ENCODE measurements at places on chromosomes 16 and 17.

GRCh38 chr17:33438139-33438538 lies 145.0 kb upstream of the ASIC2 start:
- no peak for DNase-seq

DNA sequence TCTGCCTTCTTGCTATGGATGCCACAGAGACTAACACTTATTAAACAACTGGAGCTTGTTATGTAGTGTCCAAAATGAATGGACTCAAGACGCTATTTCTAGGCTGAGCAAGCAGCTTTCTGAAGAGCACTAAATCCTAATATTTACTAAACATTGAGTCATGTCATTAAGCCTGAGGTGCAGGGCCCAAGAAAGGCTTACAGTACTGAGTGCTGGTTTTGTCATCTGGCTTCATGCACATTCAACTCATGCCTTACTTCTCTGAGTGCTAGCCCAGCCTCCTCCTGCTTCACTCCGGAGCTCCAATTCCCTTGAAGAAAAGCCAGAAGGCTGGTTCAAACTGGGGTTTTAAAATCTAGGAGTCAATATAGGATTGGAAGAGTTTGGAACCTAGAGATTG lies 363.3 kb upstream of the CDH5 start:
- DNase-seq: no peak

- no peak for DNase-seq
Observed at GRCh38 chr17:83098241-83099085, 19.1 kb downstream of the METRNL start.

DNA sequence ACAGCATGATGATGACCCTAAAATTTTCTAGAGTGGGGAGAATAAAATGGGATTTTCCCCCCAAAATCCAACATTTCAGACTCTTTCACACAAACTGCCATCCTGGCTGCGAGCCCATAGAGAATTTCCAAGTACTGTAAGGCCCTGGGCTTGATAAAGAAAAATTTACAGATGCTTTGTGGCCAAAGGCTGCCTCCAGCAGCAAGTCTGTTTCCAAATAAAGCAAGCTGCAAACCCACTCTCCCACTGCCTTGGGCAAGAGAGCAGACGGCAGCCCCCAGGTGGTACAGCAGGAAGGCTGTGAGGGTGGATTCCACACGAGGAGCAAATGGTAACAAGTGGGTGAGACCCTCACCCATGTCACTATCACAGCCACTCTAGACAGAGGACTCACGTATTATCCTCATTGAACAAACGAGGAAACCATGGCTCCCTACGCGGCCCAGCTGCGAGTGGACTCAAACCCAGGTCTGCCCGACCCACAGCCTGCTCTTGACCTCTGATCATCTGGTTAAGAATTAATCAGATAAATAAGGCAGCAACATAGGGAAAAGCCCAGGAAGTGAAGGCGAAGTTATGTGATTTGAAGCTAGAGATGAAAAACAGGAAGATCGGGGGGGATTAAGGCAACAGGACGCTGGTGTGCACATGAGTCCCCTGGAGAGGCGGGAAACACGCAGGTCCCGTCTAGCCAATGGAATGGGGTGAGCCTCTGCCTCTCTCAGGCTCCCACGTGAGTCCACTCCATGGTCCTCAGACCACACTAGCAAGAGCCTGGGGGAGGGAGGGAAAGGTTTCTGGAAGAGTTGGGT lies 37.4 kb downstream of the AXIN2 start:
- DNase-seq: no peak

- DNase-seq: no peak
Observed at GRCh38 chr16:79272141-79272577, 328.4 kb downstream of the MAF start.

GRCh38 chr17:73950593-73950914 lies 252.9 kb upstream of the RPL38 start:
- no peak for DNase-seq

DNA sequence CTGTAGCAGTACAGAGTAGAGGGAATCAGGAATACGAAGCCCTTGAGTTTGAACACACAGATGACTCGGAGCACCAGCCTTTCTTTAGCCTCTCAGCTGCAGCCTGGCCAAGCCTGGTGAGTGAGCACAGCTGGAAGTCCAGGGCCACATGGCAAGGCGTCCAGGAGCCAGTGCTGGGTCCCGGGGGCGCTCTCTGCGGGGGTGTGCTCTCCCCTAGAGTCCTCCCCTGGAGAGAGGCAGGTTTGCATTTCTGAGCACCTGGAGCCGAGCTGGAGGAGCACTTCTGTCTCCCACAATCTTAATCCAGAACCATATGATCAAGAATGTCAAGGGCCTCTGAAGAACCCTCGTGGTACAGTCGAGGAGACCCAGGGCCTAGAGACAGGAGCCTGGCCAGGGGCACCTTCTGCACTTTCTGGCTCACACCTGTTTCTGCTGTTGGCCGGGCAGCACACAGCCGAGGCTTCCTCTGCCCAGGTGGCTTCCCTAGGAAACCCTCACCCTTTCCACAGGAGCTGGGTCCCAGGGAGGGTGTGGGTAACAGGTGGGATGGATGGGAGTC lies 78.3 kb downstream of the PLD6 start:
- no peak for DNase-seq

GRCh38 chr16:74210245-74210644 lies 86.4 kb upstream of the PSMD7 start:
- DNase-seq: no peak

DNA sequence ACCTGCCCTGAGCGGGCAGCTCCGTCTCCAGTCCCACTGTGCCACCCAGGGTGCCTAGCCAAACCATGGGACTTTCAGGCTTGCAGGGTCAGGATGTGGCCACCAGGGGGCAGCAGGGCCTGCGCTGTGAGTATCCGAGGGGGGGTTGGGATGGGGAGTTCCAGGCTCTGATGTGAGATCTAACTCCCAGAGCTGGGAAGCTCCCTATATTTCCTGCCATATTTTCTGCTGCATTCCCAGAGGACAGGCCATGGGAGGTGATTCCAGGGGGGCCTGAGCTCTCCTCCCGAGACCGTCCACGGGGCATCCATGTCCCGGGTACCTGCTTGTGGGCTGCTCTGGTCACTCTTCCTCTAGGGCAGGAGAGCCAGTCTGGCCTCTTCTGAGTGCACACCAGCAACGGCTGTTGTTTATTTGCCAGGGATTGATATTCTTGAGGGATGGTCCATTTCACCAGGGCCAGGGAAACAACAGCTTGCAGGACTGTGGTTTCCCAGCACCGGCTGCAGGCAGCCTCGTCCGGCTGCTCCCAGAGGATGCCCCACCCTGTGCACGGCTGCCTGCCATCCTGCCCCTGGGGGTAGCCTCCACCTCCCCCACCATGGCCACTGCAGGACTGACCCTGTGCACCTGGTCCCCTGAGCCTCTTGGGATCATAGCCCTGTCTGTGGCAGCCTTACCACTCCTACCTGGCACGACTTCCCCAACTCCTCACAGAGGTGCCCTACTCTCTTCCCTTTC lies 1.2 kb downstream of the GPR142 start:
- DNase-seq: peak; percentile 49

DNA sequence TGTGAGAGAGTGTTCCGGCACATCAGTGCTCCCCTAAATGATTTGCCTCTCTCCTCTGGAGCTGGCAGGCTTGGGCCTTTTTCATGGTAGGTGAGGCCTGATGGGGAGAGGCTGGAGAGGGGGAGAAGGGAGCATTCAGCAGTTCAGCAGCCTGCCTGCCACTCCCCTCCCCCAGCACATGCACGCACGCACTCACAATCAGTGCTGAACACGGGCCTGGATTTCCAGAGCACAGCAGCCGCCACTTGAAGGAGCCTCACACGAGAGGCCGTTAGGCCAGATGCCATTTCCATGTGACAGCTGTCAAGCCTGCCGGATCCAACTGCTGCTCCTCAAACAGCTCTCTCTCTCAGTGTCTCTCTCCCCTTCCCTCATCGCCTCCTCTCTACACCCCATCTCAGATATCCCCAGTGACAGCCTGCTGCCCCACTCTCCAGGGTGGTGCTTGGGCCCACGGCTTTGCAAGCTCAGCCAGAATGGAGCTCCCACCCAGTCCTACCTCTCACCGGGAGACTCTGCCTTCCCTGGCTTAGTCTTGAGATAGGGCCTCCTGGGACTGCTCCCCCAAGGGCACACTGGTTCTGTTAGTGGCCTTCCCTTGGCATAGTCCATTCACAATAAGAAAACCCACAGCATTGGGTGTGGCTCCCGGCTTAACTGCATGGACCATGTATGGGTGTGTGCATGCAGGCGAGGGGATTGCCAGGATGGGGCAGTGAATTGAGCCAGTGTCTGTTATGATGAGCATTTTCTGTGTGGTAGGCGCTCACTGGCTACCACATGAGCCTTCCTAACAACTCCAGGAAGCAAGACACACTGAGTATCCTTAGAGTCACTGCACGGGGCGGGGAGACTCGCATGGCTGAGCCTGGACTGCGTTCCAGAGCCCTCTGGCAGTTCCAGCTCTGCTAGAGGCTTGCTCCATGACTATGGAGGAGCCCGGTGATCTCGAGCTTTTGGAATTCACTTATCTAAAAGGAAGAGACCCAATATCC lies 226.2 kb downstream of the CCDC182 start:
- no peak for DNase-seq

GRCh38 chr17:78426293-78426879 lies 47.9 kb downstream of the PGS1 start:
- DNase-seq: no peak

- no peak for DNase-seq
Observed at GRCh38 chr16:25035494-25036405, 20.6 kb upstream of the ARHGAP17 start.

DNA sequence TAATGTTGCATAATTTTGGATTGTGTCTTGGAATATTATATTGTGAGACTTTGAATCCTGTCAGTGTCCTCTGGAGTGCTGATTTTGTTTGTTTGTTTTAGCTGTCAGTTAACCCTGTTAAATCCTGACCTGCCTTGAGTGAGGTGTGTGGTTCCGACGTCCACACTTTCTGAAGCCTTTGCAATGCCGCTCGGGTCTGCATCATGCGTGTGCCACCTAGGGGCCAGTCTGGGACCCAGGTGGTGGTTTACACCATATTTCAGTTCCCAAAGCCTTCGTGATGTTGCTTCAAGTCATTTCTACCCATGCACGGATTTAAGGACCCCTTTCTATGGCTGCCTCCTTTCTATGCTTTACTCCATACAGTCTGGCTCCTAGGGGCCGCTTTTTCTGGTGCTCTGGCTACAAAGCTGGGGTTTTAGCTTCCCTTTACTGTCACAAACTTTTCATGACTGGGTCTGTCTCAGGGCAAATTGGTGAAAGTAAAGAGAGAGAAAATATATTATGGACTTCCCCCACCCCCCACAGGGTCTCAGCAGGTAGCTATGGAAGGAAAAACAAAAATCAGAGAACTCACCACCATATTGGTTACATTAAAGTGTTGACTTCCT lies 11.4 kb upstream of the OR4D1 start:
- no peak for DNase-seq

GRCh38 chr17:80942423-80943345 lies 49.0 kb upstream of the CHMP6 start:
- no peak for DNase-seq

GRCh38 chr16:27322858-27323780 lies 9.3 kb downstream of the IL4R start:
- DNase-seq: no peak

DNA sequence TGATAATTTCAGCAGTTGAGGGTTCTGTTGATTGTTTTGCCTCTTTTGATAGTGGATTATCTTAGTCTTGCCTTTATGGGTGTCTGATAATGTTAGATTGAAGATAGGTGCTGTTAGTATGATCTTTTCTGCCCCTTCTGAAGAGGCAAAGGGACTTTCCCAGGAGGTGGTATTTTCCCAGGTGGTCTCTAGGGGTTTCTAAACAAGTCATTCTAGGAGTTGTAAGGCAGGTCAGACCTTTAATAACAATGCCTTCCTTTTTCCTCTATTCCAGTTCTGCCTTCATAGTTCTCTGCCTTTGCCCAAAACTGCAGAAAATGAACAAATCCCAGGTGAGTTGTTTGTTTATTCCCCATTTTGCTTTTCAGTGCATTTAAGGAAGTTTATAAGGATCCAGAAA lies 4.3 kb downstream of the ZFP1 start:
- DNase-seq: no peak

DNA sequence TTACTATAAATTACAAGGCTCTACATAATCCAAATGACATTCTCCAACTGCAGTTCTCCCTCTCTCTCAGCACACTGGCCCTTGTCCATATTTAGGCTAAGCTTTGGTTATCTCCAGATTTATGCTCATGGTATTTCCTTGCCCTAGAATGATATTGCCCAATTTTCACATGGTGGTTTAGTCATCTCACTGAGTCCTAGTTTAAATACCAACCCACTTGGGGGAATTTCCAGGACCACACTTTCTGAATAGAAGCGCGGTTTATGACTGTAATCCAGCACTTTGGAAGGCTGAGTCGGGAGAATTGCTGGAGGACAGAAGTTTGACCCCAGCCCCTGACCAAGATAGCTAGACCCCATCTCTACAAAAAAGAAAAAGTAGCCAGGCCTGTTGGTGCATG lies 280.1 kb upstream of the MON1B start:
- no peak for DNase-seq
